ENCODE measurements at places on chromosomes 12 and 14. TPM values are rescaled to one million over a fixed set of nuclear protein-coding genes. Genes with fewer than 3 reads are reported as not detected.

Gene ANO6
- total RNA-seq = 18.1 TPM

Gene KLRB1
- not detected for total RNA-seq

Gene PEBP1
- 313 TPM for total RNA-seq

Gene DPPA3
- not detected for total RNA-seq

Gene OR6C4
- total RNA-seq = not detected

Gene KRT83
- total RNA-seq = 0.33 TPM

Gene RAB2B
- 26.8 TPM for total RNA-seq

Gene MANSC4
- 4.1 TPM for total RNA-seq

Gene AKAP3
- 1.9 TPM for total RNA-seq

Gene ATL1
- total RNA-seq = 1.3 TPM

Gene CCDC197
- total RNA-seq = not detected

Gene SLC10A1
- total RNA-seq = not detected

Gene CYP46A1
- total RNA-seq = 0.52 TPM

Gene SIX4
- 33.2 TPM for total RNA-seq

Gene CCDC92
- total RNA-seq = 9.7 TPM

Gene CLECL1
- not detected for total RNA-seq

Gene ASCL1
- not detected for total RNA-seq

Gene GLIPR1L1
- not detected for total RNA-seq

Gene RBP5
- not detected for total RNA-seq
